ENCODE measurements at places on chromosomes 11 and 22.

GRCh38 chr11:88175569-88176075, 379 bp upstream of the RAB38 start:
- DNase-seq: no peak

- DNase-seq: no peak
These were observed 186.1 kb downstream of the MYO18B start for GRCh38 chr22:25928038-25928437.

GRCh38 chr11:119406005-119406404, 17.0 kb downstream of the THY1 start:
- no peak for DNase-seq

DNA sequence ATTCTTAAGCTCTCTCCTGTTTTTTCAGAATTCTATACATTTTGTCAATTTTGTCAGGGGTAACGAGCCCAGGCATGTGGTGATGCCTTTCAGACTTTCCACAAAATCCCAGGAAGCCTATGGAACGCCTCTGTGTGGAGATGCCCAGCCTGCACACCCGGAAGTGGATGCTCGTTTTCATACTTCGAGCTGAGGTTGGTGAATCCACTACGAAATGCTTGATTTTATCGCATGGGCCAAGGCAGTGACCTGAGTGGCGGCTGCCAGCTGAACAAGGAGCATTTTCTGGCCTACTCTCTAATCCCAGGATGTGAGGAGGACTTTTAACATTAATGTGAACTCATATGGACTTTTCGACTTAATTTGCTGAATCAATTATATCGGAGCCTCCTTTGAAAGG, 426.7 kb upstream of the B3GAT1 start:
- no peak for DNase-seq

DNA sequence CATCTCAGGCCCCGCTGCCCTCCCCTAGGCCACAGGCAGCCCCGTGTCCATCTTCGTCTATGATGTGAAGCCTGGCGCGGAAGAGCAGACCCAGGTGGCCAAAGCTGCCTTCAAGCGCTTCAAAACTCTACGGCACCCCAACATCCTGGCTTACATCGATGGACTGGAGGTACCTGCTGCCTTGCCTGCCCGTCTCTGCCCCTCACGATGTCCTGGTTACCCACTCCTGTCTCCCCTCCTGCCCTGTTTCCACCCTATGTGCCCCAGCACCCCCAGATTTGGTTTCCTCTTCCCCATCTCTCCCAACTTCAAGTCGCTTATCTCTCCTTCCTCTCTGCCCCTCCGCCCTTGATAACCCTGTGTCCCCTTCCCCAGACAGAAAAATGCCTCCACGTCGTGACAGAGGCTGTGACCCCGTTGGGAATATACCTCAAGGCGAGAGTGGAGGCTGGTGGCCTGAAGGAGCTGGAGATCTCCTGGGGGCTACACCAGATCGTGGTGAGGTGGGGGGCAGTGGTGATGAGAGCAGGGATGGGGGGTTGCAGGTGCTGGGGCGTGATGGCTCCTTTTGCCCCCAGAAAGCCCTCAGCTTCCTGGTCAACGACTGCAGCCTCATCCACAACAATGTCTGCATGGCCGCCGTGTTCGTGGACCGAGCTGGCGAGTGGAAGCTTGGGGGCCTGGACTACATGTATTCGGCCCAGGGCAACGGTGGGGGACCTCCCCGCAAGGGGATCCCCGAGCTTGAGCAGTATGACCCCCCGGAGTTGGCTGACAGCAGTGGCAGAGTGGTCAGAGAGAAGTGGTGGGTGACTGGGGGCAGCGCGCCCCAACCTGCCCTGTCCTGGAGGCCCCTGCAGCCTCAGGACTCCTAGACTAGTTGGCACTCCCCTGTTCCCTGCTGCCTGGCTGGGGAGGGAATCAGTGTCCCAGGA, 930 bp downstream of the SCYL1 start:
- no peak for DNase-seq

GRCh38 chr11:64642871-64643255, 51.8 kb downstream of the SLC22A12 start:
- DNase-seq: no peak

All from activated T-helper 1 cell treated with anti-CD3 and anti-CD28 coated beads, Interleukin-2, amount 50 U/mL, for 16 hours (primary cell).